ENCODE measurements at places on chromosomes 16 and 17.
A peak's percentile ranks its signal among the peaks of the same experiment; 100 is the strongest.

DNA sequence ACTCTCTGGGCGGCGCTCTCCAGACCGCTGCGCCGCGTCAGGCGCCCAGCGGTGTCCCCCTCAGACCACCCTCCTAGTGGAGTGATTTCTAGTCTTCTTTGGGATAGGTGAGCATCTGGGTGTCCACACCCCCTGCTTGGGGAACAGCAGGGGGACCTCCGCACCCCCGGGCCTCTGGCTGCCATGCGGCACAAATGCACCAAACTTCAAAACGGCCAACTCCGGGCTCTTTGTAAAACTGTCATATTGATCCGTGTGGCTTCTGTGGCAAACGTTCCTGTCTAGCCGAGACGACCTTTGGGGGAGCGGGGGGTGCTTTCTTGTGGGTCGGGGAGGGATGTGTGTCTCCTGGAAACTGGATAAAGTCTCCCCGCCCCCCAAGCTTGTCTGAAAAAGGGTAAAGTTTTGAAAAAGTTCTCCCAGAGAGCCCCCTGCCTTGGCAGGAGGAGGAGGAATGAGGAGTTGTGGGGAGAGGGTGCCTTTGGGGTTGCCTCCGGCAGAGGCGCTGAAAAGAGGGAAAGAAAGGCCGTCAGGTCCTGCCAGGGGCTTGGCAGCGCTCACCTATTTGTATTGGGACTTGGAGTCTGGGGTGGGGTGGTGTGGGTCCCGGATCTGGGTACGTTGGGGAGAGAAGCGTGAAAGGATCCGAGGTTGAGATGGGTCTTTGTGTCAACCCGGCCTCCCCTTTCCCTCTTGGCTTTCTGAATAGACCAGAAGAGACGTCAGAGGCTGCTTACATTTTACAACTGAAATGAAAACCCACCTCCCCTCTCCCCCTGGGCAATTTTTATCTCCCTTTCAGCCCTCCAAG, 2.2 kb upstream of the CHD3 start:
- no peak for DNase-seq

GRCh38 chr17:60959011-60959410, 281.4 kb downstream of the BCAS3 start:
- DNase-seq: no peak

- DNase-seq: no peak
Measured at GRCh38 chr16:31382485-31383161, 10.5 kb upstream of the ITGAD start.

DNA sequence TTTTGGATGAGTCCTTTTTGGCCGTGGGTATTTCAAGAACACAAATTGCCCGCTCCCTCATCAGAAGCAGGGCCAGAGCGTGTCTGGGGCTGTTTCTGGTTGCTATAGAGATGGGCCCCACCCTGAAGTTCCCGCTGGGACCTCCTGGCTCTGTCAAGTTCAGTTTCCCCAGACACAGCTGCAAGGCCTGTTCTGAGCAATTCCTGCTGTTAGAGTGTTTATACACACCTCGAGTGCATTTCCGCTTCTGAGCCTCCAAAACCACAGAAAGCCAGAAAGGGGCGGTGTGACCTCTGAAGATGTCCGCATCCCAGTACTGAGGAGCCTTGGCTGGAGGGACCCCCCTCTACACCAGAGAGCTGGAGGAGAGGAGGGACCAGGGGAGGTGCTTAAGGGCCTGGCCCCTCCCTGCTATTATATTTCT, 9.3 kb upstream of the WBP2 start:
- DNase-seq: peak; percentile 77

DNA sequence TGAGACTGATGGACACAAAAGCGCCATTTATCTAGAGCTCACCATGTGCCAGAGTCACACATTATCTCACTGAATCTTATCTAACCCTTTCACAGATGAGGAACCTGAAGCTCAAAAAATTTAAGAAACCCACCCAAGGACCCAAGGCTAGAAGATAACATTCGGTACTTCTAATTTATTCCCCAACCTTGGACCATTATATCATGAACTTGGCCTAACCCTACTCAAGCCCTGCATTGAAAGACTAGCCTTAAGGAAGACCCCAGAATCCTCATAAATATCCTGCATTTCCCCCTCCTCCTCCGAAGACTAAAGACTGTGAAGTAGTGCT, 548 bp upstream of the DYNC1LI2 start:
- no peak for DNase-seq

DNA sequence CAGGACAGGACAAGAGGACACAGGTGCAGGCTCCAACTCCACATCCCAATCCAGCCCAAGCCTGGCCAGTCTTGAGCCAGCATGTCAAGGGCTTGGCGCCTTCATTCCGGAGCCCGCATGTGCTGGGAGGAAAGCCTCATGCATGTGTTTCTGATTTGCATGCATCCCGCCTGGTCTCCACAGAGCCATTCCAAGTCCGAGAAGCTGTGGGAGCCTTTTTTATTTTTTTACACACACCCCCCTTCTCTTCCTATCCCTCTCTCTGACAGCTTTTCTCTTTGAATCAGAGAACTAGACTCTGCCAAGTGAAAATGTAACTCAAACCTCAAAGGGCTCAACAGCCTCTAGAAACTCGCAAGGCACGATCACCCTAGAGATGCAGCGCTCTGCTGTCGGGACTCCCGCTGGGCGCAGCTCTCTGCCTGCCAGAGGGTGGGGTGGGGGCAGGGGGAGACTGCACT, 45.1 kb downstream of the NOG start:
- DNase-seq: no peak

- no peak for DNase-seq
Measured at GRCh38 chr16:63737633-63738032, 1384.2 kb downstream of the CDH11 start.

- no peak for DNase-seq
Measured at GRCh38 chr16:89620406-89620841, 7.0 kb downstream of the DPEP1 start.

DNA sequence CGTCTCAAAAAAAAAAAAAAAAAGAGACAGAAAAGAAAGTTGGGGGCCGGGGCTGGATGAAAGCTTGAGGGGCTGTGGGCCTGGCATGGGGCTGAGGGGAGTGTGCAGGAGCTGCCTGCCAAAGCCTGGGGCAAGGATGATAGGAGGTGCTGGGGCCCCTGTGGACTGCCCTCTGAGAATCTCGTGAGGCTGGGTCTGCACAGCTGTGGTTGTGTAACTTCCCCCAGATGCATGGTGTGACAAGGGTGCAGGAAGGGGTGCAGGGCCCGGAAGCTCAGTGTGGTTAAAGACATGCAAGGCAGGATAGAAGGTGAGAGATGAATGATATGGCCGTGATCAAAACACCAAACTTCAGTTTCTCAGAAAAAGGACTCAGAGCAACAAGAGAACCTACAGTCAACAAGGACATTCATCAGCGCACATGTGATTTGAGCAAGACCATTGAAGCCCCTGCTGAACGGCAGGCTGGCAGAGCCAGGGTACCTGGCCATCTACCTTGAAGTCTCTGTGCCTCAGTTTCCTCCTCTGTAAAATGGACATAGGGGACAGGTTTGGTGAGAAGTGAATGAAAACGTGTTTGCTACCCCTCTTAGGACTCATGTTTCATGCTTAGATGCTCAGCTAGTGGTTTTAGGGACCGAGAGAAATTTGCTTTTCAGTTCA, 9.6 kb downstream of the IL32 start:
- DNase-seq: peak; percentile 69

DNA sequence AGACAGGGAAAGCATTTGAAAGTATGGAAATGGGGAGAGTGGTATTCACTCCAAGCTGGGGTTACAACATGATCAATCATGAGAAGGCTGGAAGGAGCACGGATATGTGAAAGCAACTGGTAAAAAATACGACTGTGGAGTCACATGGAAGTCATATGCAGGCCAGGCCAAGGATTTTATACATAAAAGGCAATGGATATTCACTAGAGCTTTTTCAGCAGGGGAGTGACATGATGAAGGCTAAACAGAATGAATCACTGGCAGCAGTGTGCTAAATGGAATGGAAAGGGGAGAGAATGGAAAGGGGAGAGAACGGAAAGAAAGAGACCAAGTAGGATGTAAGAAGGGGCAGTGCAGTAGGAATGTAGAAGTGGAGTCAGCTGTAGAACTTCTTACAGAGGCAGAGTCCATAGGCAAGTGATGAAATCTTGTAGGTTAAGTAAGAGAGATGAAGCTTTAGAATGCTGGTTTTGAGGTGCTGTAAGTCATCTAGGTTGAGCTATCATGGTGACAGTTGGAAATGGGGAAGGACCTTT, 13.0 kb upstream of the NETO2 start:
- no peak for DNase-seq
